Osteoblast (primary cell): ENCODE measurements at places on chromosomes 16 and 17. TPM values are rescaled to one million over a fixed set of nuclear protein-coding genes. Genes with fewer than 3 reads are reported as not detected.
A peak's percentile ranks its signal among the peaks of the same experiment; 100 is the strongest.

SPATA22 gene
- total RNA-seq = 0.29 and 2.2 TPM in 2 replicates

- no peak for DNase-seq
These were observed 11.8 kb downstream of the ENPP7 start for GRCh38 chr17:79742589-79742918.

DNAI2 gene
- total RNA-seq = not detected in 2 replicates

DNA sequence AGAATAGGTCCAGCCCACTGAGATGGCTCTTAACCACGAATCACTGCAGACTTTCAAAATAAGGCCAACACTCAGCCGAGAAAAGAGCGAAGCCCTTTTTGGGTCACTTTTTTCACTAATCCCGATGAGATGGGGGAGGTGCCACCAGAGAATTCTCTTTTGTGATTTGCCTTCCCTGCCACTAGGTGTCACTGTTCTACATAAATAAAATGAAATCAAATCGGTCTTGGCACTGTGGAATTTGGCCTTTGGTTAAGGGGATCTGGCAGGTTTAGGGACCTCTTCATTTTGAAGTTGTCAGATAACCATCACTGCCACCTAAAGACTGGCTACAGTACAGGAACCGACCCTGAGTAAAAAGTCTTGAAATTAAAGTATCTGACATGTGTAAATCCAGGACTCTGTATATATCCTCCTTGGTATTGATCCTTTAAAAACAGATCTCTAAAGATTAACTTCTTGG is 147.0 kb downstream of the HS3ST4 start:
- DNase-seq = no peak

RHBDF1 gene
- total RNA-seq = 32.2 and 39.5 TPM in 2 replicates

DNA sequence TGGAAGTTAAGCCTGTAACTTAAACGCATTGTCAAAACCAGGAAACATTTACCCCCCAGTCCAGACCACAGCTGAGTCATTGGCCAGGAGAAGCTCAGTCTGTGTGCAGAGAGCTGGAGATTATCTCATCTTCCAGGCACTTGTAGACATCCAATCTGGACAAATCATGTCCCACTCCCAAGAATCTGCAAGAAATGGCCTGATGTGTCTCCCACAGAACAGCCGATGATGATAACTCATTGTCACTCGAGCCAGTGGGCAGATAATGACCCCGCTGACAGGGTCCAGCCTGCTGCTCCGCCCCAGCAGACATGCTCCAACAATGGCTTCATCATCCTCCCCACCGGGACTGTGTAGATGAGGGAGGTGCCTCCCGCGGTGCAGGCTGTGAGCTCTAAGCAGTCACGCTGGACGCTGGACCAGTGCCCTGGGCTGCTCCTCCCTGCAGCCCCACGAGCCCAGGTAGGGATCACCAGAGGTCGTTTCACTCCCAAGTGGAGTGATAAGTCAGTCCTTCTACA is 322.5 kb downstream of the C16orf95 start:
- peak; percentile 99 for DNase-seq

- DNase-seq = no peak
These were observed 255.6 kb downstream of the HS3ST3A1 start for GRCh38 chr17:13346081-13346533.
